ENCODE measurements at places on chromosomes 12 and 14.

DNA sequence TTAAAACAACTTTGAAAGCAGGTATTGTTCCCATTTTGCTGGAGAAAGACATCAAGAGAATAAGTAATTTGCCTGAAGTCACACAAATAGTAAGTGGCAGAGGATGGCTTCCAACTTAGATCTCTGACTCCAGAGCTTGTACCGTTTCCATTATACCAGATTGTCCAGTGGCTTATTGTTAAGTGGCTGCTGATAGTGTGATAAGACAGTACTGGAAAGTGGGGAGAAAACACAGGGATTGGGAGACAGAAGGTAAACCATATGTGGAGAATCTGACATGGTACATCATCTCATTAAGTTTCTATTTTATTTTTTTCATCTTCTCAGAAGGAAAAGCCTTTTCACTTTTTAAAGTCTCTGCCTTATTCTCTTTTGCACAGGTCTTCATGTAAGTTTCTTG is 108.5 kb downstream of the SRGAP1 start:
- DNase-seq, result no peak

DNA sequence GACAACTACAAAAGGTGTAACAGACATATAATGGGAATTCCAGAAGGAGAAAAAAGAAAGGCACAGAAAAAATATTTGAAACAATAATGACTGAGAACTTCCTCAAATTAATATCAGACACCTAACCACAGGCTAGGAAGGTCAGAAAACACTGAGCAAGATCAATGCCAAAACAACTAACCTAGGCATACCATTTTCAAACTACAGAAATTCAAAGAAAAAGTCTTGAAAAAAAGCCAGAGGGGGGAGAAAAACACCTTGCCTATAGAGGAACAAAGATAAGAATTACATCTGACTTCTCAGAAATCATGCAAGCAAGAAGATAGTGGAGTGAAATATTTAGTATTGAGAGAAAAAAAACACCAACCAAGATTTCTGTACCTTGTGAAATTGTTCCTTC is 77.8 kb downstream of the RIN3 start:
- DNase-seq, result no peak

DNA sequence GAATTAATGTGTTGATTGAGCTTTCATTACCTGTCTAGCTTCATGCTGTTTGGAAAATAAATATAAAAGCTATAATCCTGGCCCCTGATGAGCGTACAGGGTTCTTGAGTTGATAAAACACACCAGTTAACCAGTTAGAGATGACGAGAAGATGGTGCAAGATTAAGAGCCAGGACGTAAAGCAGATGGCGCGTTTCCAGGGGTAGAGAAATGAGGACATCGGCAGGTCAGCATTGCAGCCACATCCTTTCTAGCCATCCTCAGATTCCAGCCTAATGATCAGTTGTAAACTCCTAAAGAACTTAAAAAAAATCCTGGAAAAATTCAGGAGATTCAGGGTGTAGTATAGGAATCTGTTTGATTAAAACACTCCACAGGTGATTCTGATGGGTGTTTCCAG is 203.7 kb downstream of the CACNA1C start:
- DNase-seq, result no peak

DNA sequence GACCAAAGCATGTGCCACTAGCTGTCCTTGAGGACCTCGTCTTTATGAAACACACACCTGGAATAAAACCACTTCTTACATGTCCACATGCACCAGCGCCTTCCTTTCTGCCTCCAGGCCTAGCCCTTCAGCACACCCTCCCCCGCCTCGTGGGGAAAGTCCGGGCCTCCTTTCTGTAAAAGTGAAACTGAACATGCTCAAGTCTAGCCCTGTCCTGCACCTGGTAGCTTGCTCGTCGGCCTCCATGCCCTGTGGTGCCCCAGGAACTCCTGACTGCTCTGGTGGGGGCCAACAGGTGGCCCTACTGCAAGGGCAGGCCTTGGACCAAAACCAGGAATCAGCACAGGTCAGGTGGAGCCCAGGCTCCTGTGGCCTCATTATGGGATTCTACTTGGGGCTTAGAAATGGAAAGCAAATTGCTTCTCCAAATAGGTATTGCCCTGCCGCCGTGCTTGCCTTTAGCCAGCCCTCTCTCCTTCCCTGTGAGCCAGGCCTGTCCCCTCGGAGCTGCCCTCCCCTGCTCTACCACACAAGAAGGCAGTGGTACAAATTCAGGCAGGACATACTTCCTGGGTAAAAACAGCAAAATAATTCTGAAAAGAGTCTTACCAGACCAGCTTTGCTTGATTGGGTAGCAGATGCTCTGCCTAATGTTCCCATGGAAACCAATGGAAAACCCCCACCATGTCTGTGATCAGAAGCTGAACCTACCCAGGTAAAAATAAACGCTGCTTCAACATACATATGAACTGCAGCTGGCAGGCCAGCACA is 43.5 kb downstream of the ERH start:
- DNase-seq, result no peak

GRCh38 chr12:118271183-118271582 is 101.5 kb downstream of the TAOK3 start:
- DNase-seq, result no peak

DNA sequence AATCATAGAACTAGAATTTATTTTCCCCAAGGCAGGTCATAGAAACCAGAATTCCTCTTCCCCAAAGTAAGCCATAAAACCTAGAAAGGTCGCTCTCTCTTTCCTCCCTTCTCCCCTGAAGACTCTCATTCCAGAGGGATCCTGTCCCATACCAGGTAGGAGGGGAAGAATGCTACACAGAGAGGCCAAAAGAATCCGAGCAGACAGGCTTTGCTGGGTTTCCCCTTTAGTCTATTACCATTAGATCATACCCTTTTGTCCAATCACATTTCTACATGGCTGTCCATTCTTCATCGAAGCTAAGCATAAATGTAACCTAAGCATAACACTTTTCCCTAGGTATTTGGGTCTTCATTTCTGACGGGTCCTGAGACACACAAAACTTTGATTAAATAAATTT is 204.5 kb downstream of the SPTSSA start:
- no peak for DNase-seq

DNA sequence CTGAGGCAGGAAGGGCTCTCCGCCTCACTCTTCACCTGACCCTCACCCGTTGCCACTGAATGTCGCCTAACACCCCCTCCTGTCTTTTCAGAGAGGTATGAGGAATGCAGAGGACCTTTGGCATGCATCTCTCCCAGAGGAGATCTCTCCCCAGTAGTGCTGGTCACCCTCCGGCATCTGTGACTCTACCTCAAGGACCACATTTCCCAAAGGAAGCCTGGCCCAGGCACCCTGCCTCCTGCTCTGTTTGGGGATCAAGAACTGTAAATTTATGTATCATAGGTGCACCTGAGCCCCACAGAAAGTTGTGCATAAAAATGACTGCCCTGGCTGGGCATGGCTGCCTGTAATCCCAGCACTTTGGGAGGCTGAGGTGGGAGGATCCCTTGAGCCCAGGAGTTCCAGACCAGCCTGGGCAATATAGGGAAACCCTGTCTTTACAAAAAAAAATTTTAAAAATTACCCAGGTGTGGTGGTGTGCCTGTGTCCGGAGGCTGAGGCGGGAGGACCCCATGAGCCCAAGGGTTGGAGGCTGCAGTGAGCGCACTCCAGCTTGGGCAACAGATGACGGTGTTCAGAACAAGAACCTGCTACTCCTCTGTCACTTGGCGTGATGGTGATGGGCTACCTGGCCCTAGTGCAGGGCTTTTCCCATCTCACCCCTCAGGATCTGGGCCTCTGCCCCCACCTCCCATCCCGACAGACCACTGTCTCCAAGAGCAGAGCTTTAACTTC is 13.7 kb downstream of the TNFRSF1A start:
- no peak for DNase-seq

DNA sequence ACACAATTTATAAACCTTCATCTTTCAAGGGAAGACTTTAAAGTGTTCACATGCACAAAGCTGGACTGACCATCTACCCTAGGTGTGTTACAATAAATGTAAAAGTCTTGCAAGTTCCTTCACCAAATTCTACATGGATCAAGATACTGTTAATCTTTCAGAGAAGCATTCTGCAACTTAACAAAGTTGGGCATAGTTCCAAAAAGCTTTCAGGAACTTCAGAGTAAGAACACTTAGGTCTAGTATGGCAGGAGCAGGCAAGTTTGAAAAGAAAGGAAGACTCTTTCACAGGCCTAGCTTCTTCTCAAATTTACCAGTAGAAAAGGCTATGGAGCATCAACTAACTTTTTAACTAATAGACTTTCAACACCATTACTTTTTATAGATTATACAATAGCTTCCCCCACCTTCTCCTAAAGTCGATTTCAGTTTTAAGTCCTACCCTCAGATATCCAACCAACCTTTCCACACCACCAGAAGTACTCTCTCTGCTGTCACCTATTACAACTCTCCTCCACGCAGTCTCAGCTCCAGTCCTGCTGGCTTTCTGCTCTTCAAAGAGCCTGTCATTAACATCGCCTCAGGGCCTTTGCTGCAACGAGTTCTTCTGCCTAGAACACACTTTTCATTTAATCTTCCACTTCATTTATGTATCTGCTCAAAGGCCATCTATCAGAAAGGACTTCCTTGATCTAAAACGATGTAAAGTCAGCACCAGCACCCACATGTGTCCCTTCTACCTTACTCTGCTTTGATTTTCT is 333.9 kb downstream of the CEP128 start:
- no peak for DNase-seq

GRCh38 chr14:66240105-66240504 is 246.1 kb upstream of the CCDC196 start:
- no peak for DNase-seq

GRCh38 chr12:116971222-116971621 is 60.5 kb downstream of the FBXW8 start:
- no peak for DNase-seq

DNA sequence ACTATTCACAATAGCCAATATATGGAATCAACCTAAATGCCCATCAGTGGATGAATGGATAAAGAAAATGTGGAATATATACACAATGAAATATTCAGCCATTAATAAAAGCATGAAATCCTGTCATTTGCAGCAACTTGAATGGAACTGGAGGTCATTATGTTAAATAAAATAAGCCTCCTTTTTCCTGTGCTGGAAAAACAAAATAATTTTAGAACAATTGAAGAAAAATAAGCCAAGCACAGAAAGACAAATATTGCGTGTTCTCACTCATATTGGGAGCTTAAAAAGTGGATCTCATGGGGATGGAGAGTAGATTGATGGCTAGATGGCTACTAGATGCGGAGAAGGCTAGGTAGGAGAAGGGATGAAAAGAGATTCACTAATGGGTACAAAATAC is 6.3 kb upstream of the BTG1 start:
- no peak for DNase-seq

GRCh38 chr12:11461433-11461832 is 66.1 kb upstream of the PRB2 start:
- DNase-seq, result no peak

DNA sequence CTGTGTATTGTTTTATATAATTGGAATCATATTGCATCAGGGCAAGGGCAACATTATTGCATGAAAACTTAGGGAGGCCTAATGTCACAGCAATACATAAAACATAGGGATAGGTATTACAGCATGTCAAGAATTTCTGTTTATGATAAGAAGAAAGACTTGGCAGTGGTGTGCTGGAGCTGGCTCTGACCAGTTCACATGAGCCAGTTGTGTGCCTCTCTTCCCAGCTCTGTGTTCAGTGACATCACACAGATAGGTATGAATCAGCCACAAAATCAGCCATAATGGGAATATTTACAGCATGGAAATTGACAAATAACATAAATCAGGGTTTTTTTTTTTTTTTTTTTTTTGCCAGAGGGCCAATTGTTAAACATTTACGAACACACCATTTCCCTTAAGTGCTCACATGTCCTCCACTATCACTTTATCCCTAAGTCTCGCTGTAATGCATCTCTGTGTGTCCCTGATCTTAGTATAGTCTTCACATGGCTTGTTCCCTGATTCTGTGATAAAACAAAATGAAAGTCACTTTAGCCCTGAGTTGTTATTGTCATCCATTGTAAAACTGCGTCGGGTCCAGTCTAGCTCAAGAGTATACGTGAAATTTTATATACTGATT is 31.9 kb upstream of the ACSM4 start:
- DNase-seq, result no peak

DNA sequence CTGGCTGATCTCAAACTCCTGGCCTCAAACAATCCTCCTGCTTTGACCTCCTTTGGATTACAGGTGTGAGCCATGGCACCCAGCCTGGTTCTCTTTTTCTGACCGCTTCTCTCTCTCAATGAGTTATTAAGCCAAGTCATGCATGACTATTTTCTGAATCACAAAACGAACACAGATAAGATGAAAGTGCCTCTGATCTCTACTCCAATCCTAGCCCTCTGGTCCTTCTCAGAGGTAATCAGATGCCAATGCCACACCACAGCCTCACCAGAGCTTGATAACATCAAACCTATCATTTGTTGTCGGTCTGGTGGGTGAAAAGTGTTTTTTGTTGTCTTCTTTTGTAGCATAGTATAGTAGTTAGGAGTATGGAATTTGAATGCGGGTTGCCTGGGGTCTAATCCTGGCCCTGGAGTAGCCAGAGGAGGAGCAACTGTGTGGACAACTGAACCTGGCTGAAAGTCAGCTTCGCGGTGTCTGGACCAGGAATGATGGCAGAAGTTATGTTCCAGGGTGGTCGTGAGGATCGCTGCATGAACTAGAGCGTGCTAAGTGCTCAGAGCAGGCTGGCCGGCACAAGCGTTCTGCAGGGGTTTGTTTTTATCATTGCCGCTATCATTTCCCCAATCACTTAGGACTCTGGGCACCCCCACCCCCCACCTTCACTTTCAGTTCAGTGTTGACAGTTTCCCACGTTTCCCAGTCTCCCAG is 77.9 kb downstream of the SPRING1 start:
- no peak for DNase-seq

GRCh38 chr14:101823066-101823465 is 61.6 kb downstream of the PPP2R5C start:
- DNase-seq, result no peak

DNA sequence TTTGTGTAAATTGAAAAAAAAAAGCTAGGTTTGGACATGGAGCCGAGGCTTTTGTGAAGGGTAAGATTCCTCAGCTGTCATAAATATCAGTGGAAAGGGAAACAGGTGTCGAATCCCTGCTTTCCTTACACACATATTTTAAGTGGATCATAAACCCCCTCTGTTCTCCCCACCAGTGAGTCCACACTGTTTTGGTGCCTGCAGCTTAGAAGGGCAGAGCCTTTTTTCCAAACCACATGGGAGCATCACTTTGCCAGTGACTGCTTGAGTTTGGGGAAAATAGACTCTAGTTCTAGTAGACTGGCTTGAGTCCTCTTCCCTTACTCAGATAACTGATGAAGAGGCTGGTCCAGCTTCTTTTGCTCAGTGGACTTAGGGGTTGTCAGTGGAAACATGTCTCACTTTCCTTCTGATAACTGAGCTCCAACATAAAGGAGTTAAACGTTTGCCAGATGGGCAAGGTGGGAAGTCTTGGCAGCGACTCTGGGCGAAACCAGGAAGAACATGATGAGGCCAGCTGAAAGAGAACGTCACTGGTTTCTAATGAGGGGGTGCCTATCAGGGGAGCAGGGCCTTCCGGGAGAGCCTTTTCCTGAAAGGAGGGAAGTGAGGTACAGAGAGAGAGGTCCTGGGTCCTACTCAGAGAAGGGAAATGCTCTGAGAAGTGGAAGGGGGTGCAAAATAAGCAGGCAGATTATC is 168.1 kb upstream of the PARP11 start:
- DNase-seq, result no peak
